ENCODE measurements at places on chromosomes 4 and X.
A peak's percentile ranks its signal among the peaks of the same experiment; 100 is the strongest.

DNA sequence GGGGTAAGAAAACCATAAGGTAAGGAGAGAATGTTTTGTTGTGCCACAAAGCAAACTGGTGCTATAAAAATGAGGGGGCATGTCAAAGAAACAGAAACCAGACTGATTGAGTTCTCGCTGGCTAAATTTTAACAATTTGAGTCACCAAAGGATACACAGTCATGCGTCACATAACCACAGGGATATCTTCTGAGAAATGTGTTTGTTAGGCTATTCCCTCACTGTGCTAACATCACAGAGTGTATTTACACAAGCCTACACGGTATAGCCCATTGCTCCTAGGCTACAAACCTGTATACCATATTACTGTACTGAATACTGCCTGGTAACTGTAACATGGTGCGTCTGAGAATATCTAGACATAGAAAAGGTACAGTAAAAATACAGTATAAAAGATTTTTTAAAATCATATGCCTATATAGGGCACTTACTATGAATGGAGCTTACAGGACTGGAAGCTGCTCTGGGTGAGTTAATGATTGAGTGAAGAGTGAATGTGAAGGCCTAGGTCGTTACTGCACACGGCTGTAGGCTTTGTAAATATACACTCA is 50.1 kb downstream of the FBXW7 start:
- DNase-seq, result peak; percentile 94

DNA sequence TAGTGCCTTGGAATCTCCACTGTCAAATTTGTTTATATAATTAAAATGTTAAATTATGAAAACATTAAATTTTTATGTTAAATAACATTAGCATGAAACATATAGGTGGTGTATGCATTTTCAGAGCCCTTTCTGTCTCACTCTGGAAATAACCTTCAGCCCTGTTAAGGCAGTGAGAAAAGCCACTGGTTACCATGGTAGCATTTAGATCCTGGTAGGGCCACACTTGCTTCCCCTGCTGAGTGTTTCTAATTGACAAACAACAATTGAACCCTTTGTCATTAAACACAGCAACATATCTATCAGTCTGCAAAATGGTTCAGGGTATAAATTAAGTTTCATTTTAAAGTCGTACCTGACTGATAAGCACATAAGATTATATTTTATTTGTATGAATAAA is 63.5 kb downstream of the PDK3 start:
- DNase-seq, result no peak

DNA sequence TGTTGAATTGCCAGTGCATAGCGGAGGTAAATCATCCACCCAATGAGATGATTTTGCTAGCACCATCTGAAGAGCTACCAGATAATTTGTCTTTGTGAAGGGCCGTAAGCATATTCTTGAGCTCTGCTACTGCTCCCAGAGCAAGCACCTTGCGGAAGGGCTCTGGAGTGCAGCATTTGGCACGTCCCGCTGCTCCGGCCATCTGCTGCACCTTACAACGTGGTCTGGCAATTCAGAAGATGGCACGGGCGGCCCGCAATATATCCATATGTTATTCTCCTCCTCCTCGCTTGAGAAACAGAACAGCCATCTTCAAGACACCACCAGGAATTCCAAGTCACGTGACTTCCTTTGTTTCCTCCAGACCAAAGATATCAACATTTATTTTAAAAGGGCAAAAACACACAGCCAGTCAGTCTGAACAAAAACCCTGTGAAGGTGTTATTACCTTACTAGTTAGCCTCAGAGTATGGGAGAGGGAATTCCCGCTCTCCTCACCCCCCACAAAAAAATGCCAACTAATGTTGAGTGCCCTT is 1095.7 kb upstream of the TENM3 start:
- no peak for DNase-seq

DNA sequence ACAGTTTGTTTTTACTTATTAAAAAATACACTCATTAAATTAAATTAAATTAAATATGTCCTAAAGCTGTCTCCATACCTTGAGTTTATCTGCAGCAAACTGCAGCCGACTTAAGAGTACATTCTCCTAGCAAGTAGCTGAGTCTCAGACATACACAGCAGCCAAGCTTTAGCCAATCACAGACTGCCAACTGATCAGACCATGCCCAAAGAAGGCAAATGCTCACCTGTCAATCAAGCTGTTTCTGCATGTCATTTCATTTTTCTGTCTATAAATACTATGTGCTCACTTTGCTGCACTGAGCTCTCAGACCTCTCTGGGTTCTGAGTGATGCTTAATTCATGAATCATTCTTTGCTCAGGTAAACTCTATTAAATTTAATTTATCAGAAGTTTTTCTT is 280.9 kb upstream of the EPHA5 start:
- DNase-seq, result no peak

GRCh38 chr4:45346816-45347435 is 620.6 kb upstream of the GNPDA2 start:
- no peak for DNase-seq

Data from iris pigment epithelial cell (primary cell).